ENCODE measurements at places on chromosomes 6 and 20.

DNA sequence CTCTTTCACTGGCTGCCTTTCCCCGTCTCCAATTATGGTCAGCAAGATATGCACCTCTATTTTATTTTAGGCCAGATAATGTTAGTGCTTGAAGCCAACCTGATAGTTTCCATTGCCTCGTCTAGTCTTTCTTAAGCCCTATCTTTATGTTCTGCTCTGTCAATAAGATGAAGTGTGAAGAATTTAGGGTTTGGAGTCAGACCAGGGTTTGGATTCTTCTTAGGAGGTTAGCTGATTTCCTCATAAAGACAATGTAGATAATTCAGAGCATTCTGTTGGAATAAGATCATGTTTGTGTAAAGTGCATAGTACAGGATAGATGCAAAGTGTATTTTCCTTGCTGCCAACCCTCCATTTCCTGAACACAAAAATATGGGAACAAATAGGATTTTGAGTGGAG lies 43.8 kb downstream of the PKIB start:
- DNase-seq = no peak

GRCh38 chr6:10163203-10163962 lies 251.5 kb downstream of the TFAP2A start:
- DNase-seq = no peak

- no peak for DNase-seq
Observed at GRCh38 chr6:71727632-71728294, 158.6 kb upstream of the RIMS1 start.

DNA sequence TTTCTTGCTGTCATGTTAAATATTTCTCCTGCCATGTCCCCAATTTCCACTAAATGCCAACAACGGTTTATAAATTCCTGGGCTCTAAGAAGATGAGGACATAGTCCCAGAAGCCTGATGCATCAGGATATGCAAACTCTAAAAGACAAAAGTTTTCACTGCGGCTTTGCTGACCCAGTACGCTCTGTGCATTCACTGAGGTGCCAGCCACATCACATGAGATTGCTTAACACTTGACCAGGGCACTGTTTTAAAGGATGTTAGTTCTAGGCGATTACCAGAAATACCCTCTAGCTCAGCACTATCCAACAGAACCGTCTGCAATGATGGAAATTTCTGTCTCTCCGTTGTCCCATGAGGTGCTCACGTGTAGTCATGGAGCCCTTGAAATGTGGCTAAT lies 19.9 kb upstream of the ADTRP start:
- DNase-seq = no peak

DNA sequence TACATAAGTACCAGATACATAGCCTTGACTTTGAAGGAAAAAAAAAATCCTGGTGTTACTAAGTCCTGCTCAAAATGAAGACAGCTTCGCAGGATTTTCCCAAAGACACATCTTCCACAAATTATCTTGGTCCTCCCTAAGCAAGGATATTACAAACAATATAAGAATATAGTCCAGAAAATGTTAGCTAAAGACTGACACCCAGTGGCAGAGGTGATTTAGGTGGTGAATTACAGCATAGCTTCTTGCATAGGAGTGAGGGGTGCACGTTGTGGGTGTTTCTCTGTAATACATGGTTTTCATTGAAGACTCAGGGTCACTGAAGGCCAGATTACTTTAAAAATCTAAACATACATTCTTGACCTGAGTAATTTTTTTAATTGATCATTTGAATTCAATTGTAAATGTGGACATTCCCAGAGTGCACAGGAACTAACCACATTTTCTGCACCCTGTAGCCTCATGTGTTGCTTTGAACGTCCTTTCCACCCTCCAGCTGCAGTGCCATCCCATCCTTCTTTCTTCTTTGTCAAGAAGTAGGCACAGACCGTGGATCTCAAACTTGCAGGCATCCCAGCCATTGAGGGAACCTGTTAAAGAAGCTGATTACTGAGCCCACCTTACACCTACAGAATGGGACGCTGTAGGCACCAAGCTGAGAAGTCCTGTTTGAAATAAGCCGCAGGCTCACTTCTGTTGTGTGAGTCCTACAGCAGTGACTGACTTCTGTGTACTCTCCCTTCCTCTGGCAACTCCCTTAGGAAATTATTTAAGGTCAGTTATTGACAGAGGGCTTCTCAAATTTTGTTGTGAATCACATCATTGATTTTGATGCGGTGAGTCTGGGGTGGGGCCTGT lies 102.6 kb downstream of the PERP start:
- DNase-seq = peak; percentile 18

GRCh38 chr6:136524339-136524935 lies 25.8 kb downstream of the MAP7 start:
- DNase-seq = no peak

GRCh38 chr6:138052783-138053182 lies 54.4 kb downstream of the PERP start:
- no peak for DNase-seq

DNA sequence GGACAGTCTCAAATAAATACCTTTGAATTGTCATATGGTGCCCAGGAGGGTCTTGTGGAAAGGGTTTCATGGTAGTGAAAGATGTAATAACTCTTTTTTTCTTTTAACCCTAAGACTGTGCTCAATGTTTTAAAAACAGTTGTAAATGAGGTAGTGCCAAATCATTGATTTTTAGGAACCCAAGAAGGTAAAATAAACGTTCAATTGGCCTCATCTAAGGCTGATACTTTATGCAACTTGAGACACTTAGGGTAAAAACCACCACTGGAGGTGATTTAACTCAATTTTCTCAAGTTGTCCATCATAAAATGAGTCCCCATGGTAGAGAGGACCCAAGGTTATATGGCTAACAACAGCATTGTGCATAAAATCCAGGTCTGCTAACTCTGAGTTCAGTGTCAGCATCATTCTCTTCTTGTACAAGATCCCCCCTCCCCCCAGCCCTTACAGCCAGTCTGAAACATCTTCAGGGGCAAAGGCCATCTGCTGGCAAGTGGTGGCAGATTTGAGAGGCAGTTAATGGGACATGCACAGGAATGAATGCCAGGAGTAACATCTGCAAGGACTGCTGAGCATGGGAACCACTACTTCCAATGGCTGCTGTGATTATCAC lies 244.4 kb downstream of the GMPR start:
- DNase-seq = no peak

GRCh38 chr6:43962458-43962857 lies 164.8 kb downstream of the MRPL14 start:
- no peak for DNase-seq

All from NCI-H2171 (cell line).